NCI-H510A treated with DMSO at 0.1 percent for 48 hours (cell line): ENCODE measurements at places on chromosomes 3 and 15.

DNA sequence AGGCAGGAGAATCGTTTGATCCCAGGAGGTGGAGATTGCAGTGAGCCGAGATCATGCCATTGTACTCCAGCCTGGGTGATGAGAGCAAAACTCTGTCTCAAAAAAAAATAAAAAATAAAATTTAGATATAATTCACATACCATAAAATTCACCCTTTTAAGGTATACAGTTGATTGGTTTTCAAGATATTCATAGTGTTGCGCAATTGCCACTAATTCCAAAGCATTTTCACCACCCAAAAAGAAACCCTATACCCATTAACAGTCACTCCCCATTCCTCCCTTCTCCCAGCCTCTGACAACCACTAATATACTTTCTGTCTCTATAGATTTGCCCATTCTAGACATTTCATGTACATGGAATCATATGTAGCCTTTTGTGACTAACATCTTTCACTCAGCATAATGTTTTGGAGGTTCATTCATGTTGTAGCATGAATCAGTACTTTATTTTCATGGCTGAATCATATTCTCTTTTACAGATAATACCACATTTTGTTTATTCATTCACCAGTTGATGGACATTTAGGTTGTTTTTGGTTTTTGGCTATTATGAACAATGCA is 116.7 kb downstream of the RASA2 start:
- no peak for DNase-seq

DNA sequence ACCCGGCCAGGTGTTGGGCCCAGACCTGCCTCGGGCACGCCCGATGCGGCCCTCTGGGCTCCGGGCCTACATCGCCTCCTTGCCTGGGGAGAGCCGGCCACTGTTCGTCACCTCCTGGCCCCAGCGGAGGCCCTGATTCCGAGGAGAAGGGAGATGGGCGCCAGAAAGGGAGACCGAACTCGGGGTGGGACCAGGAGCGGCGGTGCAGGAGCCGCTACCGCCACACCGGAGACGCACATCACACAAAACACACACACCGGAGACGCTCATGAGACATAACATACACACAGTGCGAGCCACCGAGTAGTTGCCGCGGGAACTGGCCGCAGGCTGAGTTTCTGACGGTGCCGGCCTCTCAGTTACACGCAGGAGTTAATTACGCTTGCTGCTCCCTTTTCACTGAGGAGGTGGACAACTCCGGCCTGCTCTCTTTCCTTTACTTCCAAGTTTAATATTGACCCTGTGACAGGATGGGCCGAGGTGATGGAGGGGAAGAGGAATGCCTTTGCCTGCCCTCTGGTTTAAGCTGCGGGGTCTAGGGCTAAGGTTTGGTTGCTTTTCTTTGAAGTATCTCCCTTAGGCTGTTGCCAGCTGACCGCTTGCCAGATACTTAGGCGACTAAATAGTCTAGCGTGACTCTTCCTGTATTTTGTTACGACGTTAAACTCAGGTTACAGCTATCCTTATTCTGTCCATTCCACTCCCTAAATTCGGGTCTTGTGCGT is 570 bp downstream of the PCNP start:
- DNase-seq = peak; percentile 17

DNA sequence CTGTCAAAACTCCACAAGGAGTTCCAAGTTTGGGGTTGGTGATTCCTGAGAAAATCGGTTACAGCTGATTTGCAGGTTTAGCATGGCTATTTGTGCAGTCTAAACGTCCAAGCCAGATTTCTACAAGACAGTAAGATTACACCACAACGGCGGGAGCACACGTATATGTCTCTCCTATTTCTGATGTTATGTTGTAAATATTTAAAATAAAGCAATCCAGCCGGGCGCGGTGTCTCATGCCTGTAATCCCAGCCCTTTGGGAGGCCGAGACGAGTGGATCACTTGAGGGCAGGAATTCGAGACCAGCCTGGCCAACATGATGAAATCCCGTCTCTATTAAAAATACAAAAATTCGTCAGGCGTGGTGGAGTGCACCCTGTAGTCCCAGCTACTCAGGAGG is 106.8 kb upstream of the IGF1R start:
- DNase-seq = no peak

GRCh38 chr3:31265646-31266428 is 266.9 kb upstream of the STT3B start:
- no peak for DNase-seq

- DNase-seq = no peak
Observed at GRCh38 chr3:128483657-128484403, 9.2 kb downstream of the GATA2 start.

DNA sequence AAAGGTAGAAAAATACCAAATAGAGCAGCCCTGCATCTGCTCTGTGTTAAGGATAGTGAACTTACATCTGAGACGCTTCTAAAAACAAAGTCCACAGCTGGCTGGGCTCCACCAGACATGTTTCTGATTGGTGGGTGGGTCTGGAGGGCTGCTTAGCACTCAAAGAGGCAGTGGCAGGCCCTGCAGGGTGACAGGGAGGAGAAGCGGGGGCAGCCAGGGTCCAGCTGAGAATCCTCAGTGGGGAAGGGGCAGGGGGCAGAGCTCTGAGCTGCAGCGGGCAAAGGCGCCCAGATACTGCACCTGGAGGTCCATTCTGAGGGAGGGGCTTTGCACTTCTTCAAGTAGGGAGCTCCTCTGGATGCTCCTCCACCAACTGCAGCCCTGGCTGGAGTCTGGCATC is 28.1 kb downstream of the PRR23E start:
- DNase-seq = no peak

- DNase-seq = peak; percentile 50
Observed at GRCh38 chr3:188090620-188091309, 63.2 kb upstream of the LPP start.

DNA sequence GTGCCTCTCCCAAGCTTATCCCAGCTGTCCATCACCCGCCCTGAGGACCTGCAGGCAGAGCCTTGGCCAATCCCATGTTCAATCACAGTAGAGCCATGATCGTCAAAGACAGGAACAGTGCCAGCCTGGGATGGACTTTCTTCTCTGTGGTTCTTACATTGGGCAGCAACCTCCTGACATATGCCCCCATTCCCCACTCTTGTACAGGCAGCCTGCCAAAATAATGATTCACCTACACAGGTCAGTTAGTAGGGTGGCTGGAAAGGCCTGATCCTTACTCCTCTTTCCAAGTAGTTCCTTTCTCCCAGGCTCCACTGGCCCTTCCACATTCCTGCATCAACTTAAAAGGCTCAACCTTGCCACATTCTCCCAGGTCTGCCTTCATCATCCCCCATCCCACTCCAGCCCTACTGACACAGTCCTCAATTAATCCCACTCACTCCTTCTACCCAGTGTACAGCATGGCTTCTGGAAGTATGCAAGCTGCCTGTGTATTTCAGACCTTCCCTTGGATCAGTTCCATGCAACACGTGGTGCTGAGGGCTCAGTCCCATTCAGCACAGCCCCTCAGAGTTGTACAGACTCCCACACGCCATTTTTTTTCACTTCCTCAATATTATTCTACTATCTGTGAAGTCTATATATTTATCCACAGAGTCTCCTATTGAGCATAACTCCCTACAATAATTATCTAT is 189.8 kb downstream of the NTRK3 start:
- no peak for DNase-seq

DNA sequence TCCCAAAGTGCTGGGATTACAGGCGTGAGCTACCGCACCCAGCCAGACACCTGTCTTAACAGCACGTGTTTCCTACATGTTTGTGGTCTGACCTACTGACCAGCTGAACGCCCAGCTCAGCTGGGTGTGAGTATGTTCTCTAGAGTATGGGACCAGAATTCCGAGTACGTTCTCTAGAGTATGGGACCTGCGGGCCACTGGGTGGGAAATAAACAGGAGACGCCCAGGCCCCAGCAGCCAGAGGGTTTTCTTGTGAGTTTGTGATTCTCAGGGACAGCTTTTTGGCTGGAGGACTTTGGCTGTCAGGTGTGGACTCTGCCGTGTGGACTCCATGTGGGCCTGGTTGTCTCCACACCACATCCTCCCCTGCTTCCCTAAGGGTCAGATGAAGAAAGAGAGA is 87.3 kb downstream of the CHRD start:
- no peak for DNase-seq

DNA sequence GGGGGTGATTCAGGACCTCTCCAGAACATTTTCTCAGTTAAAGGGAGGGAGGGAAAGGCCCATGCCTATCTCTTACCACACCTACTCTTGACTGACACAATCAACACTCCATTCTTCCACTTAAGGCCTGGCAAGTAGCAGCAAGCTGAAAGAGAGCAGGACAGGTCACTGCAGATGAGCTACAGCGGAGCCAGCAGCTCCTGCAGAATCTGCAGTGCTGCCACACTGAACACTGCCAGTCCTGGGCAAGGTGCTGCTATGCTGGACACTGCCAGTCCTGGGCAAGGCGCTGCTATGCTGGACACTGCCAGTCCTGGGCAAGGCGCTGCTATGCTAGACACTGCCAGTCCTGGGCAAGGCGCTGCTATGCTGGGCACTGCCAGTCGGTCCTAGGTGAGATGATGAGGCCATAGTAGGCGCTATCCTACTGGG is 143.7 kb downstream of the MYLK start:
- no peak for DNase-seq

DNA sequence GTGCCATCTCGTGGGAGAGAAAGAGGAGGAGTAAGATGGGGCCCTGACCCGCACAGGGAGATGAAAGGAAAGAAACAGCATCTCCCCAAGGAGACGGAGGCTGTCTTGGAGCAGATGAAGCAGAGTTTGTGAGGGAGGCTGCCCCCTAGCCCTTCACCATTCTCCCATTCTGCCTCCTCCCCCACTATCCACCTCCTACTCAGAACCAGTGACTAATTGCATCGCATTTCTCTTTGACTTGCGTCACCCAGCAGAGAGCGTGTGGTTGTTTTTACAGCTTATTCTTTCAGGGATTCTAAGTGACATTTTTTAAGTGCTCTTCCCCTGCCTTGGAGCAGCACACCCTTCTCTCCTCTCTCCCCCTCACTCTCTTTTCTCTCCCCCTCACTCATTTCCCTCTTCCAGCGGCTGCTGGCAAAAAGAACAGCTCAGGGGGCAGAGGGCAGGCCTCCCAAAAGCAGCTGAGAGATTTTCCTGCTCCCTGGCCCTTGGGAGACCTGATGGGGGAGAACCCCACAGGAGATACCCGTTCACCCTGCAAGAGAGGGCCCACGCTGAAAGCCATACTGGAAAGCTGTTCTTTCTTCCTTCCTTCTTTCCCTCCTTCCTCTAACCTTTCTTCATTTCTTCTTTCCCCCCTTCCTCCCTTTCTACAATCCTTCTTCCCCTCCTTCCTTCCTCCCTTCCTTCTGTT is 91.8 kb downstream of the MRPL46 start:
- DNase-seq = no peak

GRCh38 chr3:59566481-59566975 is 516.7 kb upstream of the CFAP20DC start:
- no peak for DNase-seq

DNA sequence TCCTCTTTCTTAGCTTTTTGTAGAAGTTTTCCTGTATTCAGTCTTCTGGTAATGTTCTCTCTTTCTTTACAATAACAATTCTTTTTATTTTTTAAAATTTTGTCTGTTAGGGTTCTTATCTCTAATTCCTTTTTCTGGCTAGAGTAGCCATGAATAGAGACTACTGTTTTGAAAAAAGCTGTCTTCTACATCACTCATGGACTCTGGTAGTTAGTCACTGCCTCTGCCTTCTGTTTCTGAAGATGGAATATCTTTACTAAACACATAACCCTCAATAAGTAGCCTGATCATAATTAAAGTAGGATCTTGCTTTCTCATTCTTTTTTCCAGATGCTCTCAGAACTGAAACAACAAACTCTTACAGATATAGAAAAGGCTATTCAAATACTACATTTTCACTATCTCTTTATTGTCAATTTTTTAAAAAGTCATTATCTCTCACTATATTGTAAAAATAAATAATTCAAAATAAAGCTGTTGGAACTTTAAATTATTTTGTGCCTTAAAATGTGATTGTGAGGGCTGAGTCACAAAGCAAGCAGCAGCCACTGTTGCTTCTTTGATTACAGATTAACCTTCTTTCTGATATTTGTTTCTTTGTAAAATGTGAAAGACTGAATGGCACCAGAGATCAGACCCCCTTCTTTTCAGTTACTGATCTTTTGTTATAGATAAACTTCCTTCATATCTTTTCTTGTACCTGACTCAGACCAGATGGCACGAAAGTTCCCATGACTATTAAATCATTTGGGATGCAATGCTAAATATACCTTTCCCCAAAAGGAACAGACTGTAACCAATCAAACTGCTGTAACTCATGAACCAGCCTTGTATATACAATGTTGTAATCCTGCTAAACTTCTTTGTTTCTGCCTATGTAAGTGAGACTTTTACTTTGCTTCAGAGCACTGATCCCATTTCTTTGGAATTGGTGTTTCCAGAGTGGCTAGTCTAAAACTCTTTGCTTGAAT is 1159.5 kb downstream of the IGSF11 start:
- DNase-seq = no peak

GRCh38 chr15:91784973-91785709 is 68.4 kb upstream of the SLCO3A1 start:
- no peak for DNase-seq

DNA sequence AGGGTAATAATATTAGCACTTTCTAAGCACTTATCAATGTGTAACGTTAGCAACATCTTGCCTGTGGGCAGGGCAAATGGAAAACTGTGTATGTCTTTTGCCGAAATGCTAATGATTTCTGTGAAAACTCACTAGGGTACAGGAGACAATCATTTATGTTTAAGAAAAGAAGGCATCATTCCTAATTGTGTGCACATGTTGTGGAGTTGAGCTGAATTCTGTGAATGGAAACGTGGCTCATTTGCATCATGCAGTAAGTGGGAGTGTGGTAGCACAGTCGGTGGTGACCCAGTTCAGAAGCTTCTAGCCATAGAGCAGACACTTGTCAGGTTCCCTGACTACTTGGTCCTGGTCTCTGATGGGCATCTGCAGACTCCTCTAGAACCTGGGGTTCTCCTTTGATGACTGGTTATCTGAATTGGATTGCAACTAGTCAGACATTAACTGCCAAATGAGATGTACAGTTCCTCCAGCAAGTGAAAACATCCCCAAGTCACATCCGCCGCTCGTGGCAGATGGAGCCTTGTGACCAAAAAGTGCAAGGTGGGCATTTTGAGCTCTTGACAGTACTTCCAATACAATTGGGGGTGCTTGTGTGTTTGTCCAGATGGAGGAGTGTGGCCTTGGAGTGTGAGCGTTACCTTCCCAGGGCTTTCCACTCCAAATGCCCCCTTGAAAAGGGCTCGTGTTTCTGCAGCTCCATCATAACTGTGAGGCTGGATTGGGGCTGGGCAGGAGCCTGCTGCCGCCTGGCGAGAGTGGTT is 21.5 kb downstream of the MRPS25 start:
- no peak for DNase-seq

- DNase-seq = no peak
Observed at GRCh38 chr15:52095597-52096262, 16.8 kb downstream of the BCL2L10 start.

GRCh38 chr3:24060055-24060454 is 115.0 kb downstream of the NR1D2 start:
- no peak for DNase-seq

DNA sequence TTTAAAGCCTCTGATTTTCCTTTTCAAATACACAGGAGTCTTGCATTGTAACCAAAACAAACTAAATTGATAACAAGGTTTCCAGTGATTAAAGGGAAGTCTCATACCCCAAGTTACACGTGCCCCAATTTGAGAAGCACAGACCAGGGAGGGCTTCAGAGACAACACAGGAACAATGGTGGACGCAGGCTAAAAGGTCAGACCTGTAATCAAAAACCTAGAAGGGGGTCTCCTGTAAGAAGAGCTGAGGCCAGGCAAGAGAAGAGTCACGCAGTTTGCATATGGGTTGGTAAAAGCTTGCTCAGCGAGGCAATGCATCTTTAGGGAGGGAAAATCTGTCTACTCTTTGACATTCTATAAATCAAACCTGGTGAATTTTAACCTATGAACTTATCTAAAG is 58.6 kb upstream of the MCF2L2 start:
- DNase-seq = no peak

- DNase-seq = no peak
Observed at GRCh38 chr3:16918683-16919025, 33.9 kb downstream of the PLCL2 start.
